Stimulated activated CD4-positive, alpha-beta T cell treated with anti-CD3 and anti-CD28 coated beads, TNF-alpha, amount 100 ng/mL, for 4 hours (primary cell): ENCODE measurements at places on chromosomes 6 and 20.

DNA sequence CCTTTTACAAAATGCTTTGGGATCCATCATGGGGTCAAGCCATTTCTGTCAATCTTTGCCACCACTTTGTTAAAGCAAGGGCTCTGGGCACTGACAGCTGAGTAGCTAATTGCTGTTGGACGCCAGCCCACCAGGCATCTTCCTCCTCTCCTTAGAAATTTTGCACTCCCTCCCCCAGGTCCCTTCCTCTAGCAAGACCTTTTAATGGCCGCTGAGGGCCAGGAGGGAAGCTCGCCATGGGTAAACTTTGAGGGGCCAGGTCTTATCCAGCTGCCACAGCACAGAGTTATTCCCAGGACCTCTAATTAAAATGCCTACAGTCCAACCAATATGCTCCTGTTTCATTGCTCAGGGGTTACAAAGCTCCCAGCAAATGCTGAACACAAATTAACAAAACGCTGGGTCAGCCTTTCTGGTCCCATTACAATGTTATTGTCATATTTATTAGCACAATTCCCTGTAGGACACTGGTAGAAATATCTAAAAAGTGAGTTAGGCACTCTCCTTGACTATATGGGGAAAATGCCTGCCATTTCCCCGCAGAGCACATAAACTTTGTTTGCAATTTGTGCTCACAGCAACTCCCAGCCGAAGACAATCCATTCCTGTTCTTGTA, 16.8 kb downstream of the SCML4 start:
- no peak for DNase-seq

GRCh38 chr6:41737591-41738130, 2.3 kb upstream of the TFEB start:
- no peak for DNase-seq

- no peak for DNase-seq
Observed at GRCh38 chr6:43301081-43301870, 3.2 kb downstream of the SLC22A7 start.

GRCh38 chr6:22231616-22232015, 65.2 kb downstream of the PRL start:
- no peak for DNase-seq
